Suppressor macrophage treated with lipopolysaccharide for 4 hours (primary cell): ENCODE measurements at places on chromosomes 16 and 17.

DNA sequence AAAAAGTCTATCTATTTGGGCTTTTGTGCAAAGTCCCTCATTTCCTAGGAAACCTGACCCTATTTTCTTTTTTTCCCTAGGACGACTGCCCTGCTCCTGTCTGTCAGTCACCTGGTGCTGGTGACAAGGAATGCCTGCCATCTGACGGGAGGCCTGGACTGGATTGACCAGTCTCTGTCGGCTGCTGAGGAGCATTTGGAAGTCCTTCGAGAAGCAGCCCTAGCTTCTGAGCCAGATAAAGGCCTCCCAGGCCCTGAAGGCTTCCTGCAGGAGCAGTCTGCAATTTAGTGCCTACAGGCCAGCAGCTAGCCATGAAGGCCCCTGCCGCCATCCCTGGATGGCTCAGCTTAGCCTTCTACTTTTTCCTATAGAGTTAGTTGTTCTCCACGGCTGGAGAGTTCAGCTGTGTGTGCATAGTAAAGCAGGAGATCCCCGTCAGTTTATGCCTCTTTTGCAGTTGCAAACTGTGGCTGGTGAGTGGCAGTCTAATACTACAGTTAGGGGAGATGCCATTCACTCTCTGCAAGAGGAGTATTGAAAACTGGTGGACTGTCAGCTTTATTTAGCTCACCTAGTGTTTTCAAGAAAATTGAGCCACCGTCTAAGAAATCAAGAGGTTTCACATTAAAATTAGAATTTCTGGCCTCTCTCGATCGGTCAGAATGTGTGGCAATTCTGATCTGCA lies 12.9 kb downstream of the TMEM98 start:
- no peak for DNase-seq

DNA sequence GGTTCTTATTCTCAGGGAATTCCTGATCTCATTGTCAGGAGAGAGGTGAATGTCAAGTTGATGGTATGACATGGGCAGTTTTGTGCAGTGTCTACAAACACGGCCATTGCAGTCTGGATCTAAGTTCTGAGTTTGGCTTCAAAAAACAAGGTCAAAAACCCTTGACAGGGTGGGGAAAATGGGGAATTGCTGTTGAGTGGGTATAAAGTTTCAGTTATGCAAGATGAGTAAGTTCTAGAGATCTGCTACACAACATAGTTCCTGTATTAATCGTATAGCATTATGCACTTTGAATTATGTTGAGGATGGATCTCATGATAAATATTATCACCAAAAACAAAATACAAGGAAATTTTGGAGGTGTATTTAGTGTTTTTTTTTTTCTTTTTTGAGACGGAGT lies 36.6 kb upstream of the CARMIL2 start:
- peak; percentile 25 for DNase-seq

- no peak for DNase-seq
Measured at GRCh38 chr16:68607443-68607842, 37.7 kb upstream of the CDH3 start.

DNA sequence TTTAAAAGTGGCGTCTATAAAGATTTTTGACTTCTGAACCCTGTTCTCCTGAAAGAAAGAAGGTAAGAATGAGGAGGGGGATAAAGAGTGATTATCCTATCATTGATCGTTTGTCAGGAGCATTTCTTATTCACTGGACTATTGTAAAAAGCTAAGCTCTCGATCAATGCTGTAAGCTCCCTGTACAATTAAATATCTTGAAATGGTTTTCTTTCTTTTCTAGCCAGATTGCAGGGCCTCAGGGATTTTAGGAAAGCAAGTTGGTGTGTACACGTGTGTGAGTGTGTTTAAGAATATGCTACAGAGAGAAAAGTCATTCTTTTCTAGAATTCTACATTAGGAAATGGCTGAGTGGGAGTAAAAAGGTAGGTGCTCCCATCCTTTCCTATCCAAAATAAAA lies 154.5 kb downstream of the AATF start:
- DNase-seq, result no peak

DNA sequence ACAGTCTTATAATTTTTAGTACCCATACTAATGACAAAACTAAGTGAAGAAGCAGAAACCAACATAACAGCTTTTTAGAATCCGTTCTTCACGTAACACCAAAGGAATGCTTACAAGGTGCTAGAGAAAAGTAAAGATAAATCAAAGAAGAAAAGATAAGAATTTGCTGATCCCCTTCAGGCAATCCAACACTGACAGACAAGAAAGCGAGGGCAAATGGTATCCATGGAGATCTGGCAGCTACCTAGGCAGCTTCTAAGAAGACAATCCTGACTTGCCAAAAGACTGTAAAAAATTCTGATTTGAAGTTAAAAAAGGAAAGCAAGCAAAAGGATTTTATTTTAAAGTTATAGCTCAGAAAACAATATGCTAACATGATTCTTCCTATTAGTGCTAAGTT lies 14.6 kb downstream of the BBS2 start:
- no peak for DNase-seq

- no peak for DNase-seq
Measured at GRCh38 chr17:18966831-18967624, 15.1 kb downstream of the SLC5A10 start.
